Panc1 (cell line): ENCODE measurements at places on chromosomes 4 and X.
A peak's percentile ranks its signal among the peaks of the same experiment; 100 is the strongest.

- no peak for DNase-seq
- H3K4me1 ChIP-seq = no peaks in the 10 kb centered on the region
- no peaks in the 10 kb centered on the region for H3K36me3 ChIP-seq
- H3K27me3 ChIP-seq = no peaks in the 10 kb centered on the region
Observed at GRCh38 chr4:185651137-185651677, 115.9 kb upstream of the PDLIM3 start.

GRCh38 chrX:132741689-132742088, 216.7 kb downstream of the HS6ST2 start:
- H3K27ac ChIP-seq = no peak overlapping the region
- no peaks in the 10 kb centered on the region for H3K4me1 ChIP-seq
- H3K4me3 ChIP-seq = no peak overlapping the region
- no peak for DNase-seq

DNA sequence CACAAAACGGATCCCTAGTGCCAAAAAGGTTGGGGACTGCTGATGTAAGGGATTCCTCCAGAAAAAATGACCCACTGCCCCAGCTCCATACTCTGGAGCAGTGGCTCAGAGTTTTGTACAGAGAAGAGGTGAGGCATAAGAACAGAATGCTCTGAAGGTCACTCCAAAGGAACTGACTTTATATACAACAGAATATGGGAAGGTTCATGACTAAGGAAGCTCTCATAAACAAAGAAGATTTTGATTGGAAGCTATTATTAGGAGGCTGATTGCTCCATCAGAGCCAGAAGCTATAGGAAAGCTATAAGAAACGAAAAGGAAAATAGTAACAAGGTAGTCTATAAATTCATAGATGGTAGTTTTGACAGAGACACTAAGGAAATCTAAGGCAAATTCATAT, 203.1 kb downstream of the SLC7A11 start:
- H3K4me3 ChIP-seq = no peak overlapping the region
- DNase-seq = no peak
- H3K36me3 ChIP-seq = no peaks in the 10 kb centered on the region
- H3K27ac ChIP-seq = no peak overlapping the region
- no peaks in the 10 kb centered on the region for H3K27me3 ChIP-seq

DNA sequence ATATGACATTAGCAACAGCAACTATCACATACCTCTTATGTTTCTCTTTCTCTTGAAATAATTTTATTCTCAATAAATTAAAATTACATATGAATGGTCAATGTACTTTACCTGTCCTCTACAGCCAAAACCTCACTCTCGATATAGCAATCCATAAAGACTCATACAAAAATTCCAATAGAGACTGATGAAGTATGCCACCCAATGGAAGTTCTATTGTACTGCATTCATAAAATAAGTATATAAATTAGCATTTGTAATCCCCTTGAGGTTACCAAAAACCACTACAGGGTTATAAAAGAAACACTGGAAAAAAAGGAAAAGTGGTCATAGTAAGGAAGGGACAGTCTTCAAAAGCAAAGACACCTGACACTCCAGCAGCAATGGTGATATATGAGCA, 32.8 kb downstream of the CLDN2 start:
- H3K4me1 ChIP-seq = peaks cover 3% of the 10 kb centered on the region
- no peak for DNase-seq
- H3K4me3 ChIP-seq = no peak overlapping the region
- H3K36me3 ChIP-seq = no peaks in the 10 kb centered on the region
- no peak overlapping the region for H3K27ac ChIP-seq

GRCh38 chr4:145739845-145740244, 59.9 kb downstream of the C4orf51 start:
- no peaks in the 10 kb centered on the region for H3K4me1 ChIP-seq
- no peaks in the 10 kb centered on the region for H3K27me3 ChIP-seq
- no peaks in the 10 kb centered on the region for H3K36me3 ChIP-seq

- no peak for DNase-seq
- H3K4me3 ChIP-seq = no peak overlapping the region
- H3K36me3 ChIP-seq = no peaks in the 10 kb centered on the region
- H3K27ac ChIP-seq = no peak overlapping the region
- H3K4me1 ChIP-seq = no peaks in the 10 kb centered on the region
Observed at GRCh38 chr4:148273501-148273986, 168.7 kb downstream of the NR3C2 start.

DNA sequence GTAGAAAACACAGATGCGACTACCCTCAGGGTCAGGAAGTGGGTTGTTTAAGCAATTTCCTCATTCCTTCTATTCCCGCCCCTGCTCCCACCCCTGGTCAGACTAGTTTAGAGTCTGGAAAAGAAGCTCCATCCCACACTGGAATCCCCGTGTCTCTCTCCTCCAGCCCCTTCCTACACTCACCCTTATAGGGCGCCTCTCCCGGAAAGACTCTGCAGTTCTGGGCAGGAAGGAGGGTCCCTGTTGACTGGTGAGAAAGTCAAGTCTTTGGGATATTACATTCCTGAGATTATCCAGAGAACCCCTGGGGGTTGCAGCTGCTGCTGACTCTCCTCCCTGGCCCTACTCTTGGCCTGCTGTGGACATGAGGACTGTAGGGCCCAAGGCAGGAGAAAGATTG, 11.9 kb downstream of the STARD8 start:
- no peaks in the 10 kb centered on the region for H3K4me1 ChIP-seq
- H3K4me3 ChIP-seq = no peak overlapping the region
- no peak for DNase-seq
- H3K27ac ChIP-seq = no peak overlapping the region
- no peaks in the 10 kb centered on the region for H3K27me3 ChIP-seq

DNA sequence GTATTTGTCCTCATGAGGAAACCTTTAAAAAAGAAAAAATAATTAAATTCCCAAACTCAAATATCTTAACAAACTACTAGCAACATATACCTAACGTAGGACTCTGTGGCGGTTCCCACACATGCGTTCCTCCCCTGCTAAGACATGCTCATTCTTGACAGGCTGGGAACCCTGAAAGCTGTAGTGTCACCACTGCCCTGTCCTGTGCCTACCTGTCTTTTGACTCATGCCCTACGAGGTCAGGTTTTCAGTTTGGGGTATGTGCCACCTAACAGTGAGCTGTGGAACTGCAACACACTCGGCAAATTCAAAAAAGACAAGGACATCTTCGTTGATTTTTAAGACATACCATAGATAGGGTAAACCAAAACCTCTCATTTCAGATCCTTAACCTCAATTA, 17.8 kb downstream of the IDS start:
- no peak overlapping the region for H3K27ac ChIP-seq
- H3K27me3 ChIP-seq = no peaks in the 10 kb centered on the region
- DNase-seq = no peak

- H3K36me3 ChIP-seq = no peaks in the 10 kb centered on the region
- H3K4me3 ChIP-seq = no peak overlapping the region
- no peak for DNase-seq
Observed at GRCh38 chrX:115535844-115536243, 25.1 kb upstream of the PLS3 start.

DNA sequence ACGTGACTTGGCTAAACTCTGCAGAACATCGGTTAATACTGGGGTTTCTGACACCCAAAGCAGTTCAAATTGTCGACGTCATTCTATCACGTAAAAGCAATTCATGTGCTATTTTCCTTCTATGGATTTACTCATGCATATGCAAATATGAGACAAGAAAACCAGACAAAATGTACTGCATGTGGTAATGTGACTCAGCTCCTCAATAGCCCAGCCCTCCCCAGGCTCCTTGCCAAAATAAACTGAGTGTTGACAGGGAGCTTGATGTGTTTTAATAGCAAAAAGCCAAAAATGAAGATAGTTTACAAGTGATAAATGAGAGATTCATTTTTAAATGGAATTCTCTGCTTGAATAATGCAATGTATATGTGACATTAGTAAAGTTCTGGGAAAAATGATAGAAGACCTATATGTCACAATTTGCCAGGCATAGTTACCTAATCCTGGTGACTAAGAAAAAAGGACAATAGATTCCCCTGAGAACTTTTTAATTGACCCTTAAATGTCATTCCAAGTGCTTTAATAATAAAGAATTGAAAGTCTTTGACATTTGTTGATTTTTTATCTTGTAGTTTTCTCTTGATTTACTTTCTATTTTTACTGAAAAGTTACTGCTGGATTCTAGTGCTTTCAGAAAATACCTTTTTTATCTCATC, 1700.6 kb upstream of the TENM3 start:
- H3K4me3 ChIP-seq = no peak overlapping the region
- no peaks in the 10 kb centered on the region for H3K36me3 ChIP-seq
- no peaks in the 10 kb centered on the region for H3K4me1 ChIP-seq
- H3K27ac ChIP-seq = no peak overlapping the region
- DNase-seq = no peak

DNA sequence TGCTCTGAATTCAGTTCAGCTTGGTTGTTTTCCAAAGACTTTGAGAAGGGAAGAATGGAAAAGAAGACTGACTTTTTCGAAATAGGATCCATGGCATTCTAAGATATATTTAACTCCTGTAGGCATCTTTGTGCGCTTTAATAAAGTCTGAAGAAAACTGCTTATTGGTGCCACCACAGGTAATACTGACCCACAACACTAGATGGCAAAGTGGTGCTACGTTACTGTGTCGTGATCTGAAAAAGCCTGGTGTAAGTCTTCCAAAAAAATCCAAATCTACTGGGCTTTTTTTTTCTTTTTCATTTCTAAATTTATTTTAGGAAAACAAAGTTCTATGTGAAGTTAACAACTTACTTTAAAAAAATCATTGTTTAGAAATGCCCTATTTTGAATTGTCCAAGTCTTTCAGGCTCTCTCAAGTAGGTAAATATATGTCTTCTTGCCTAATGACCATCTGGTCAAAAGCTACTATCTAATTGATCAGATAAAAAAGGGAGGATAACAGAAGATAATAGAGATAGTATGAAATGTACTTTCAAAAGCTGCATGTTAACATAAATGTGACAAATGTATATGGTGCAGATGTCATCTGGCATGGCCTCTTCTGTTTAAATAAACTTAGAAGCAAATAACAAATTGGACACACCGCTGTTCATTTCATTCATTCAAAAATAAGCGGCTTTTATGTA, 47.0 kb upstream of the MID1IP1 start:
- DNase-seq = peak; percentile 35
- no peaks in the 10 kb centered on the region for H3K4me1 ChIP-seq
- H3K27me3 ChIP-seq = no peaks in the 10 kb centered on the region
- no peak overlapping the region for H3K4me3 ChIP-seq
- no peak overlapping the region for H3K27ac ChIP-seq

GRCh38 chr4:144646523-144647094, 653 bp downstream of the HHIP start:
- H3K36me3 ChIP-seq = no peaks in the 10 kb centered on the region
- peaks cover 3% of the 10 kb centered on the region for H3K27me3 ChIP-seq
- DNase-seq = no peak
- peak overlapping the region; percentile 36 for H3K4me3 ChIP-seq

GRCh38 chr4:87679449-87680169, 29.5 kb downstream of the DMP1 start:
- H3K36me3 ChIP-seq = no peaks in the 10 kb centered on the region
- peak; percentile 10 for DNase-seq
- H3K27ac ChIP-seq = no peak overlapping the region
- H3K4me3 ChIP-seq = no peak overlapping the region
- H3K4me1 ChIP-seq = no peaks in the 10 kb centered on the region

GRCh38 chr4:37981844-37982720, 21.9 kb downstream of the PTTG2 start:
- DNase-seq = no peak
- H3K27ac ChIP-seq = no peak overlapping the region
- H3K27me3 ChIP-seq = no peaks in the 10 kb centered on the region
- H3K4me1 ChIP-seq = peaks cover 16% of the 10 kb centered on the region
- no peaks in the 10 kb centered on the region for H3K36me3 ChIP-seq
- no peak overlapping the region for H3K4me3 ChIP-seq

- DNase-seq = no peak
- peaks cover 12% of the 10 kb centered on the region; the same call in 1 of the 2 replicates for H3K4me1 ChIP-seq
- peak overlapping the region; percentile 95 for H3K4me3 ChIP-seq
- no peaks in the 10 kb centered on the region for H3K27me3 ChIP-seq
Observed at GRCh38 chrX:123959281-123960063, 2.0 kb upstream of the STAG2 start.

DNA sequence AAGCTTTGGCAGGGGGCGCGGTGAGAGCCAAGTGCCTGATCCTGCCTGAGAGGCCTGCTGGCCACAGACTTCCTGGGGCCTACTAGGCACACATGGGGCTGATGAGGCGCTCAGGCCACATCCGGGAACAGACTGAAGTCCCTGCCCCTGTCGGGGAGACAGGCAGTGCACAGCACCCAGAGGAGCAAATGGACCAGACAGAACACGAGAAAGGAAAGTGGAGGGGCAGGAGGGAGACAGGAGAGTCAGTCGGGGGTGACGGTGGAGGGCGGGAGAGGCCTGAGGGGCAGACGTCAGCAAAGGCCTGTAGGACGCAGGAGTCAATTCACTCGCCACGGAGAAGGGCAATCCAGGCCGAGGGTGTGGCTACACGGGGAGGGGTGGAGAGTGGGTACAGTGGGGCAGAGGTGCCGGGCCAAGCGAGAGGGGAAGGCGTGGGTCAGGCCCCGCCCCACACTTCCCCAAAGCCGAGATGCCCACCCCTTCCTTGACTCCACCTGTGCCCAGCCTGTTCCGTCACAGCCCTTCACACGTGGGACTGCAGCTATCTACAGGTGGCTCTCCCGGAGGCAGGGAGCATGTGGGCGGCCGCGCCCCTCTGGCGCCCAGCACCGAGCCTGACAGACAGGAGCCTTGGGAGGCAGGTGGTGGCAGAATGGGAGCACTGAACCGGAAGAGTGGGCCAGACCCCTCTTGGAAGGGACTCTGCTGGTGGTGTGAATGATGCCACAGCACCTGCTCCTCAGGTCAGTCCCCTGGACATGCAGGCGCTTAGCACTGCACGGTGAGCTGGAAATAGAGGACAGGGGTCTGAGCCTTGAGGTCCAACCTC, 20.5 kb downstream of the NOP14 start:
- DNase-seq = no peak
- no peak overlapping the region for H3K4me3 ChIP-seq
- no peaks in the 10 kb centered on the region for H3K27me3 ChIP-seq
- H3K4me1 ChIP-seq = peaks cover 3% of the 10 kb centered on the region; the same call in 1 of the 2 replicates

DNA sequence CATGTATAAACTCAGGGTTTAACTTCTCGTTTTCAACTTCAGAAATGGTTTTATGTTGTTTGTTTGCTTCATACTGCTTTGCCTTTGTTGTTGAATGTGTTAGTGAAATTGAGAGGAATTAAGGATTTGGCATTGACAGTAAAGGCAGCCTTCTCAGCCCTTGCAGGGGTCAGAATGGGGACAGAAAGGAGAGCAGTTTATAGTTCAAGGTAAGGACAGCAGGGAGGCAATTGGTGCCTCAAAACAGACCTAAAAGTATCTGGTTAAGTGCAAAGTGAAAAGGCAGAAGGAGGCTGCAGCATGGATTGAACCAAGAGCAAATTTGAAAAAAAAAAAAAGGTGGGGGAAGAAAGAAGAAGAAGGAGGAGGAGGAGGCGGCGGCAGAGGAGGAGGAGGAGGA, 835.0 kb upstream of the ADGRL3 start:
- H3K4me3 ChIP-seq = no peak overlapping the region
- no peak for DNase-seq
- no peaks in the 10 kb centered on the region for H3K27me3 ChIP-seq
- H3K27ac ChIP-seq = no peak overlapping the region
